NCI-H2029 treated with DMSO at 0.1 percent for 48 hours (cell line): ENCODE measurements at places on chromosomes 6 and 20.

- no peak for DNase-seq
Measured at GRCh38 chr6:27230758-27231111, 16.8 kb upstream of the PRSS16 start.

- no peak for DNase-seq
Measured at GRCh38 chr6:129785756-129786135, 75.4 kb downstream of the TMEM244 start.

GRCh38 chr6:81309811-81310210 is 442.7 kb downstream of the TENT5A start:
- DNase-seq: no peak

GRCh38 chr20:63118303-63119120 is 97.4 kb downstream of the YTHDF1 start:
- DNase-seq: no peak

DNA sequence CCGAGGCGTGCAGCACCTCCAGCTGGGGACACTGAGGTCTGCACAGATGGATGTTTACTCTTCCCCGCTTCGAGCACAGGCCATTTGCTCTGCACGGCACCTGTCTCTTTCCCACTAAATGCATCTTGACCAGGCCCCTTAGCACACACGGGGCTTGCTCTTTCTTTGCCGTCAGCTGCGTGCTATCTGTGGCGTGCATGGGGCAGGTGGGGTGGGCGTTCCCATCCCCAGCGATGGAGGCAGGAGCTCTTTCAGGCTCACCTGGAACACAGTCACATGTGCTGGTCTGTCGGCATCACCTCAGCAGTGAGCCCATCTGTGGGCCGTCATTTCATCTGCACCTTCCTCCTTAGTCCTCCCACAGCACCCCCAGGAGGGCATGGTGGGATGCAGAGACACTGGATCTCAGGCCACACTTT is 35.1 kb downstream of the RBM38 start:
- DNase-seq: no peak

- no peak for DNase-seq
Measured at GRCh38 chr6:170006071-170006899, 254.9 kb downstream of the ERMARD start.

GRCh38 chr6:71088166-71088565 is 131.3 kb upstream of the B3GAT2 start:
- DNase-seq: no peak
